ENCODE measurements at places on chromosomes 3 and 15.

DNA sequence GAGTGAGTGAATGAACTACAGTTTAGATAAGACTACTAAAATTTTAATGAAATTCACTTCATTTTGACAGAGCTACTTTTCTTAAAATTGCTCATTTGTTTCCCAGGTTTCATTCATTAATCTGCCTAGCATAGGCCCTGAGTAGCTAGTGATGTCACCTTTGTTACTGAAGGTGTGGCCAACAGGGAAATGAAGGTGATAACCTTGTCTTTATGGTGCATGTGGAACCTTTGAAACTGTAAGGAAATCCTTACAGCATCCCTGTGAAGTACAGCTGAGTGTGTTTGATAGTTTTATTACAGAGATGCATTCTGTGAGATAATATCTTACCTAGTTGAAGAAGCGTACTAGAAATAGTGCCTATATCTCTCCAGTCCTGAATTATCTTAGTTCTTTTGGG is 112.9 kb downstream of the AKAP13 start:
- DNase-seq, result no peak

- no peak for DNase-seq
Observed at GRCh38 chr3:79994397-79994796, 226.6 kb upstream of the ROBO1 start.

DNA sequence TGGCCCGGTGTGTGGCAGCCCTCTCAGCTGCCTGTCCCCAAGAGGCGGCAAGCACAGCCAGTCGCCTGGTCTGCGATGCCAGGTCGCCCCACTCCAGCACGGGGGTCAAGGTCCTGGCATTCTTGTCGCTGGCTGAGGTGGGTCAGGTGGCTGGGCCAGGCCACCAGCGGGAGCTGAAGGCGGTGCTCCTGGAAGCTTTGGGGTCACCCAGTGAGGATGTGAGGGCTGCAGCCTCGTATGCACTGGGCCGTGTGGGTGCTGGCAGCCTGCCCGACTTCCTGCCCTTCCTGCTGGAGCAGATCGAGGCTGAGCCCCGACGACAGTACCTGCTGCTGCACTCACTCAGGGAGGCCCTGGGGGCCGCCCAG is 20.8 kb downstream of the CAND2 start:
- no peak for DNase-seq

- DNase-seq, result no peak
Observed at GRCh38 chr3:132783152-132783551, 60.9 kb upstream of the NPHP3 start.

DNA sequence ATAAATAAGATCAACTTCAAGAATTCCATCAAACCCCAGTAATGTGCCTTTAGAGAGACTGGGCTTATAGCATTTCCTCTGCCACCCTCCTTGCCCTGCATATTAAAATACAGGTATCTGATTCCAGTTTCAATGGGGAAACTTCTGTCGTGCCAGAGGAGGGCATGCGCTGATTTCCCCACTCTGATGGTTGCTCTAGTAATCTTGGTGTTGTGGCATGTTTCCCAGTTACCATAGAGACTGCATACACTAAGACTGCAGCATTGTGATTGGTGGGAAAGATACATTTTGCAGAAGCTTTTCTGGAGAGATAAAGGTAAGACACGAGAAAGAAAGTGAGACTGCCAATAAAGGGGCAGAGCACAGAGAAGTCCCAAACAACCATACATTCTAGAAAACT is 225.6 kb downstream of the TIGIT start:
- DNase-seq, result no peak

DNA sequence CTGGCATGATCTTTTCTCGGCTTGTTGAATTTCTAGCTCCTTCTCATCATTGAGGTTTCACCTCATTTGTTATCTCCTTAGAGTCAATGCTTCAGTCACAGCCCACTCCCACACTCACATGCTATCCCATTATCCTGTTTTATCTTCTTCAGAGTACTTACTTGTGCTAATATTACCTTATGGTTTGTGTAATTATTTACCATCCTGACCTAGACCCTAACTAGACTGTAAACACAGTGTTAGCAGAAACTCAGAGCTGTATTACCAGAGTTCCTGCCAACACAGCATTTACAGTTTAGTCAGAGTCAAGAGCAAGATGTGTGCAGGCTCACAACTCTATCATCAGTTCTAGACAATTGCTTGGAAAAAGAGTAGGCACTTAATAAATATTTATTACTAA is 144.7 kb downstream of the OTOL1 start:
- no peak for DNase-seq

GRCh38 chr3:10248984-10249748 is 907 bp downstream of the TATDN2 start:
- DNase-seq, result peak; percentile 67

- no peak for DNase-seq
Observed at GRCh38 chr3:103056542-103056941, 621.7 kb downstream of the ZPLD1 start.

GRCh38 chr15:65369651-65370050 is 8.2 kb downstream of the IGDCC3 start:
- DNase-seq, result no peak

DNA sequence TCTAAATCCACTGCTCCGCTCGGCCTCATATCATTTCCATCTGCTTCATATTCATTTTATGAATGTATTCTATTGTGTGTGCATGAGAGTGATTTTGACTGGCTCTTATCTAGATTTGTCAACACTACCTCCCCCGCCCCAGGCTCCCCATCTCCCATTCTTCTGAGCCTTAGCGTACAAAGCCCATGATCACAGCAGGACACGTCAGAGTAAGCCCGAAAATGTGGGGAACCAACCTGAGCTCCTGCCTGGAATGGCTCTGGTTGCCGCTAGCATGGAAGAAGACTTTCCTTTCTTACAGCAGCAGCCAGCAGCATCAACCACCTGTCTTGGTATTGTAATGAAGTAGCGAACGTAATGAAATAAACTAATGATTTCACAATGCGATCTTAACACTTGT is 61.4 kb downstream of the GABRB3 start:
- no peak for DNase-seq

- DNase-seq, result no peak
Observed at GRCh38 chr3:6962801-6963200, 101.9 kb downstream of the GRM7 start.

- no peak for DNase-seq
Observed at GRCh38 chr3:70603103-70603502, 290.7 kb upstream of the MDFIC2 start.

DNA sequence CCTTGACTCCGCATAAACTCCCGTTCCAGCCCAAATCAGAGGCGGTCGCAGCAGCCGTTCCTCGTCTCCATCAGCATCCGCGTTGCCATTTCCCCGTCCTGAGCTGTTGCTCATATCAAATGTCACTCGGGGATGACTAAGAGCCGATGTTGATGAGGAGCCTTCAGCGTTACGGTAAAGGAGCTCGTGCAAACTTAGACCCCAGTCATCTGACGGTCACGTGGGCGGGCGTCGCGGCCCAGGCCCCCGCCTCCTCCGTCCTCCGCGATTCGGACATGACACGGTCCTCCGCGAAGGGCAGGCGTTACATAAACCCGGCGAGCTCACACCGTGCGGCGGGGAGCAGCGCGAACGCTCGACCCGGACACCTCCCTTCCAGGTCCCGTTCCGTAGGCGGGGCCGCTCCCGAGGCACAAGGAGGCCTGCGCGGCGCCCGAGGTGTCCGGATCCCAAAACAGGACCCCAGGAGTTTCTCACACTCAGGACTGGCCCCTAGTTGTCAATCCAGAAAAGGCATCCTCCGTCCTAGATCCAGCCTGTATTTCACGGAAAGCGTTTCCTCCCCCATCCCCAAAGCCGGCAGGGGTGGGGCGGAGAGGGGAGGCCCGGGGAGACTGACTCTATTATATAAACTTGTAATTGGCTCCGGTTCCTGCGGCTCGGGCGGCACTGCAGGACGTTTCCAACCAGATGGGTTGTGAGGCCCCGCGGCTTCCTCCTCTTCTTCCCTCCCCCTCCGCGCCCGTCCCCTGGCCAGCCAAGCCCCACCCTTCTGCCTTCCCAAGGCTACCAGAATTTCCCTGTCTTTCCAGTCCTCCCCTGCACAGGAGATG is 100.0 kb upstream of the IGF1R start:
- DNase-seq, result peak; percentile 63

DNA sequence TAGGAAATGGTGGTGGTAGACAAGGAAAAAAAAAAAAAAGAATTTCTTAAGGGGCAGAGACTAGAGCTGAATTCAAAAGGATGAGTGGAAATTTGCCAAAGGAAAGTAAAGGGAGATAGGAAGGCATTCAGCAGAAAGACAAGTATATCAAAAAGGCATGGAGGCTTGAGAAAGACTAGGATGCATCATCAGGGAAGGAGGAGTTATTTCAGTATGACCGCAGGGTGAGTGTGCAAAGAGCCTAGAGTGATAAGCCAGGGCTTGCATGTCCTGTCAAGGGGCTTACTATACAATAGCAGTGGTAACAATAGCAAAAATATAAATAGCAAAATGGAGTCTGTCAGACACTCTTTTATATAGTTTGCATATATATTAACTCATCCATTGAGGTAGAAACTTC is 112.0 kb downstream of the FRMD4B start:
- DNase-seq, result no peak

DNA sequence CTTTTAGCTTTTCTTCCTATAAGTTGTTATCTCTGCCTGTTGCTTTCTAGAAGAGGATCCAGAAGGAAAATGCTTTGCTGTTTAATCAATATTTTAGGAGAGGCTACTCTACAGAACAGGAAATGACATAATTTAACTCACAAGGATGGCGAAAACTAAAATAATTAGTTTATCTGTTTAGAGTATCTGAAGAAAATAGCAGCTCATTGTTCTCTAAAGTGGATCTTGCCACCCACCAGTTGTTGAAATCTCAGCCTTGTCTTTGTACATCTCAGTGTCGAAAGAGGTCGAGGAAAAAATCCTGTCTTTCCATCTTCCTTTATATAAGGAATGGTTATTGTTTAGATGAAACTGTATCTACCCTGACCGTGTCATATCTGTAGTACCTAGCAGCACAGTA is 126.6 kb downstream of the ZNF609 start:
- DNase-seq, result no peak

GRCh38 chr3:60024400-60024799 is 974.6 kb upstream of the CFAP20DC start:
- no peak for DNase-seq

DNA sequence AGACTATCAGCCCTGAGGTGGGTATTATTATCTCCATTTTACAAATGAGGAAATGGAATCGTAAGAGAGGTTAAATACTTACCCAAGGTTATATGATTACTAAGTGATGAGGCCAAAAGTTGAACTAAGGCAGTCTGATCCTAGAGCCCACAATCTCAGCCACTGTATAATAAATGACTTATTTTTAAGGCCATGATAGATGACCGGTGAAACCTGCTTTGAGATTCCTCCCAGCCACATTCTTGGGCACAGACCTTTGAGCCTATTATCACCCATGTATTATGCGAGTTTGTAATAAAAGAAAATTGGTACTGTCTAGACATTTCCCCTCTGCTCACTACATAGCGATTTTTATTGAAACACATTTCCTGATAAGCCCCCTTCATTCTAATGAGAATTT is 37.4 kb downstream of the POLQ start:
- no peak for DNase-seq

DNA sequence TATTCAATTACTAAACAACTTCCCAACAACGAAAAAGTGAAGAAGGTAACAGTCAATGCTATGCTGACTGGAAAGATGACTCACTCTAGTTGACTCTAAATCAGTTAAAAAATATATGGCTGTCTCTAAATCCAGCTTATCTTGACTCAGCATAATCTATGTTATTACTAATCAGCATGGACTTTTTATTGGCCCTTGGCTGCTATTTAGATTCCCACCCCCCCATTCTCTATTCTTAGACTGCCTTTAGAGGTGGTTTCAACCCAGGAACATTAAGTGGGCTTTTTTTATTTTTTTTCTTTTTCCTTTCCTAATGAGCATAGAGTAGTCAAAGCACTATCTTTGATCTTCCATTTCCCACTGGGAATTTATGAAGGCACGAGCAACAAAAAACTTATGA is 1.9 kb downstream of the PCOLCE2 start:
- DNase-seq, result no peak

- DNase-seq, result no peak
Observed at GRCh38 chr3:128998561-128998960, 2.5 kb upstream of the EFCC1 start.
